ENCODE measurements at places on chromosomes 2 and 18.

- no peak for DNase-seq
Measured at GRCh38 chr2:134081238-134081938, 172.5 kb upstream of the MGAT5 start.

DNA sequence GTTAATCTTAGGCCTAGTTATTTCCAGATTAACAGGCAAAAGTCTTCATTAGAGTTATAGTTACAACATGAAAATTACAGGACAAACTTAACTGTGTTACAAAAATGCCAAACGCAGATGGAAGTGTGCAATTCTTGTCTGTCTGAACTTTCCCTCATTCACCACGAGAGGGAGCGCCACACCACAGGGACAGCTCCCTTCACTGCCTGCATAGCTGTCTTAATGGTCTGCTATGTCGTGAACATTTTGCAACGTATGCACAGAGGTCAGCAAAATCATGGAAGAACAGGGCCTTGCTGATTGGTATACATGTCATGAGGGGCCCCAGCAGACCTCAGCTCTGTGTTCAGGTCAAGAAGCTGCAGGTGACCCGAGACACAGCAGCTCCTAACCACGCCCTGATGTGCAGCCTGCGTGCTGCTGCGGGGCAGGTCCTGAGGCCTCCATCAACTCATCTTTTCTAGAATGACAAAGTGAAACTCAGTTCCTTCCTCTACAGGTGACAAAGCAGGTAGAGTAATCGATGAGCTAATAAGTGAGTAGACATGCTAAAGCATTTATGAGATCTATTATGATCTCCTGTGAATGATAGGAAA is 78.8 kb upstream of the ATP8B1 start:
- peak; percentile 43 for DNase-seq

DNA sequence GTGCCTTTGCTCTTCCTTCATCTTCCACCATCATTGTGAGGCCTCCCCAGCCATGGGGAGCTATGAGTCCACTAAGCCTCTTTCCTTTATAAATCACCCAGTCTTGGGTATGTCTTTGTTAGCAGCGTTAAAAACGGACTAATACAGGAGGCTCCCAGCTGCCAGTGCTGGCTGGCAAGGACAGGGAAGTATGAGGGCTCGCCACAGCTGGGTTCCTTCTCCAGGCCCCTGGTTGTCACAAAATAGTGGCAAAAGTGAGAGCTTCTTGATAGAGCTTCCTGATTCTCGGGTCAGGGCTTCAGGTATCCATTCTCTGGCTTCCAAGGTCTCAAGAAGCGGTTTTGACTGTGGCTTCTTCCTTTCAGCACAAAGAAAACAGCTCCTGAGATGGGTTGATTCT is 85.0 kb downstream of the ZNF516 start:
- DNase-seq = no peak

GRCh38 chr2:170887896-170888295 is 41.2 kb upstream of the GORASP2 start:
- DNase-seq = no peak

- DNase-seq = peak; percentile 24
Measured at GRCh38 chr2:191030521-191031154, 16.7 kb upstream of the STAT1 start.

DNA sequence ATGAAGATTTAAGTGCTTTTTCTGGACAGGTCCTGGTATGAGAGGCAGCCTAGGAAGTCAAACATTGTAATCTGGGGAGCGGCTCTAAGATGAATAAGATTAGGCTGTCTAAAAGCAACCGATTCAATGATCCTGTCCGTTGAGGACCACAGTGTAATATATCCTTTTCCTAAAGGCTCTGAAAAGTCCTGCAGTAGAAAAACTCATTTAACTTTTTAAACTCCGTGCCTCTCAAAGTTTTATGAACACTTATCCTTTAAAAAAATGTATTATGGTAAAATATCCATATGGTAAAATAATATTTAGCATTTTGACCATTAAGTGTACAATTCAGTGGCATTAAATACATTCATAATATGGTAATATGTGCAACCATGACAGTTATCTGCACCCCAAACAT is 39.8 kb downstream of the ATOH8 start:
- DNase-seq = no peak

GRCh38 chr2:53782676-53783075 is 4.1 kb downstream of the ASB3 start:
- no peak for DNase-seq

DNA sequence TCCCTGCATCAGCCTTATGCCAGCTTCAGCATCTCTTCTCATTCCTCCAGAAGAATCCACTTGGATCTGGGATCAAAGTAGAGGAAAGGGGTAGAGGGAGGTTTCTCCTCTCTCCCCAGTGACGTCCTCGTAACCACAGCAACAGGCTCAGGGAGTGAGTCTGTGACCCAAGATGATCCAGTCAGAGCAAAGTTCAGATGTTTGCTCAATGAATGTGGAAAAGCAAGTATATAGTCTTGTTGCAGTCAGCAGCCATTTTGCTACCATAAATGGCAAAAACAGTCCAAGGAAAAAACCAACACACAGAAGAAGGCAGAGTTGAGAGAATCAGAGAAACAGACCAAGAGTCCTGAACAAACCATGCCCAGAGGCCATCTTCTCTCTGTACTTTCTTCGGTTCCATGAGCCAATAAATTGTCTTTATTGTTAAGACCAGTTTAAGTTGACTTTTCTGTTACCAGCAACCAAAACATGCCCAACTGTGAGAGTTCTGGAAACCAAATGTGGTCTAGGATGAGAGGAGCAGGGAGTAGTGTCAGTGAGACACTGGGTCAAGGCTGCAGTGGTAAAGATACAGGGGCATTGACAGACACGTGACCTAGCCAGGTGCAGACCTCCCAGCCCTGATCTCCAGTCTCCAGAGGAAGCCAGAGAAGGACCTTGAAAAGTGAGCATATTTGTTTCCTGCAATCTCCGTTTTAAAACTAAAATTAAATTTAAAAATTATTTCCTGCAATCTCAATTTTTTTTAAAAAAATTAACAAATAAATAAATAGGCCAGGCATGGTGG is 3.2 kb upstream of the CXCR1 start:
- DNase-seq = no peak

GRCh38 chr2:206936843-206937230 is 2.5 kb upstream of the CPO start:
- no peak for DNase-seq
